Hepatocyte (in vitro differentiated cells): ENCODE measurements at places on chromosomes 4 and X. TPM values are rescaled to one million over a fixed set of nuclear protein-coding genes. Genes with fewer than 3 reads are reported as not detected.

Gene TECRL
- polyA plus RNA-seq: 0.21 and 0.90 TPM in 2 replicates

Gene TLR3
- polyA plus RNA-seq: 1.6 and 4.6 TPM in 2 replicates

DNA sequence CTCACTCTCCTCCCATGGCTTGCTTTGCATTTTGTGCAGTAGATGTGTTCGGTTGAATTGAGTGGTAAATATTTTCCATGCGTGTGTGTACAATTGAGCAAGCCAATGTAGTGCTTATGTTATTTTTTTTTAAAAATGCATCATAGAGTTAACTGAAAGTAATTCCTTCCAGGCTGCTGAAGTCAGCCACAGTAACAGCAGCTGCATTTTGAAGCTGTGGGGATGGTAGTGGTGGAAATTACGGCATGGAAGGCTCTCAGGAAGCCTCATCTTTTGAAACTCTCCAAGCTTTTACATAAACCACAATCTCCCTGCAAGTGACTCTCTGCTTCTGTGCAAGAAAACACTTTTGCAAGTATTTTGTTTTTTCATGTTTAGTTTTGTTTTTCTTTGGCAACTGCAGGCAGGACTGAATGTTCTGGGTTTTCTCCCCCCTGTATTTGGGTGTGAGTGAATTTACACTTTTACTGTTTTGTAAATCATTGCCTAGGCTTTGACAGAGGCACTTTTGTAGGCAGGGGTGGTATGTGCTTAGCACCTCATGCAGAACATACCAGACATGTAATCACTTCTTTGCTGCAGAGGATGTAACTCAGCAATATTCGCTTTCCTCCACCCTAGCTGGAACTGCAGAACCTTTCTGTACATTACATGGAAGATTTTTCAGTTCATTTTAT lies 56.2 kb downstream of the LRRC66 start:
- DNase-seq: no peak

GRCh38 chrX:48800574-48801279 lies 1.1 kb upstream of the HDAC6 start:
- peak; percentile 6 for DNase-seq

DNA sequence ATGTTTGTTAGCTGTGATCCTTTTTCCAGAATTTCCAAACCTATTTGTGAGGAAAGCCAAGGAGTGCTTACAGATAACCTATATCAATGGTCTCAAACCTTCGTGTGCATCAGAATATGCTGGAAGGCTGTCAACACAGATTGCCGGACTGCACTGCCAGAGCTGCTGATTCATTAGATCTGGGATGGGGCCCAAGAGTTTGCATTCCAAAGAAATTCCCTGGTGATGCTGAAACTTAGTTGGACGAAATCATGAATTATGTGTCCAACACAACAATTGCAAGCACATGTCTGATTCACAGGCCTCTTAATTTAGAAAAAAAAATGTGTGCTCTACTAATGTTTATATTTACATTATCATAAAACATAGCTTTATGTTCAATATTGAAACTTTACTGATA lies 544.0 kb upstream of the AMOT start:
- DNase-seq: peak; percentile 37

DNA sequence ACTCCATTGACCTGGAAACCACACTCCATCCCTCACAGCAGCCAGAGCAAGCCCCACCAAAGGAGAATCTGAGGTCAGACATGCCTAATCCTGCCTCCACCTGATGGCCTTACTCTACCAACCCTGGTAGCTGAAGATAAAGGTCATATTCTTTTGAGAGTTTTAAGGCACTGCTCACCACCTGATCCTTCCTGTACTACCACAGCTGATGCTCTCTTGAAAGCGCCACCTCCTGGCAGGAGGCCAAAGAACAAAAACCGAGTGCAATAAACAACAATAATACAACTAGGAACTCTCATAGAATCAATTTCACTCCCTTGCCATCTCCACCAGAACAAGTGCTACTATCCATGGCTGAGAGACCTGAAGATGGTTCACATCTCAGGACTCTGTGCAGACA lies 301.6 kb downstream of the NAF1 start:
- DNase-seq: no peak

DNA sequence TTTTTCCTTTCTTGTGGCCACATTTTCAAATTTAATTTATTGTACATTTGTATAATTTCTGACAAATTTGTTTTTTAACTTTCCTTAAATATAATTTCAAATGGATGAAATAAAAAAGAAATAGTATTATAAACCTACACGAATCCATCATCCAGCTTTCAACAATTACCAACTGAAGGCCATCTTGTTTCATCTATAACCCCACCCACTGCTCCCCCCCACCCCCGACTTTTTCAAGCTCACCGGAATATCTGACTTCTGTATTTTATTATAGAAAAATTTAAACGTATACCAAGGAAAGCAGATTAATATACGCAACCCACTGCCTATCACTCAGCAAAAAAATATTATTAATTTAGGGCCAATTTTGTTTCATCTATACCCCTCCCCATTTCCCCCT lies 1.1 kb downstream of the MORF4L2 start:
- DNase-seq: peak; percentile 44
